ENCODE measurements at places on chromosomes 3 and 15.

DNA sequence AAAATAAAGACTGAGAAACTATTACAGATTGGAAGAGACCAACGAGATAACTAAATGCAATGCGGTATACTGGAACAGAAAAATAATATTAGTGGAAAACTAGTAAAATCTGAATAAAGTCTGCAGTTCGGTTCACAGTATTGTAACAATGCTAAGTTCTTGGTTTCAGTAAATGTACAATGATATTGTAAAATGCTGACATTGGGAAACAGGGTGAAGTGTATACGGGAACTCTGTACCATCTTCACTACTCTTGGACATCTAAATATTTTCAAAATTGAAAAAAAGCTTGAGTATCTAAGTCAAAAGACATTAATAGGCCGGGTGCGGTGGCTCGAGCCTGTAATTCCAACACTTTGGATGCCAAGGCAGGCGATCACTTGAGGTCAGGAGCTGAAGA, 120.9 kb upstream of the KCNMB2 start:
- DNase-seq = no peak

DNA sequence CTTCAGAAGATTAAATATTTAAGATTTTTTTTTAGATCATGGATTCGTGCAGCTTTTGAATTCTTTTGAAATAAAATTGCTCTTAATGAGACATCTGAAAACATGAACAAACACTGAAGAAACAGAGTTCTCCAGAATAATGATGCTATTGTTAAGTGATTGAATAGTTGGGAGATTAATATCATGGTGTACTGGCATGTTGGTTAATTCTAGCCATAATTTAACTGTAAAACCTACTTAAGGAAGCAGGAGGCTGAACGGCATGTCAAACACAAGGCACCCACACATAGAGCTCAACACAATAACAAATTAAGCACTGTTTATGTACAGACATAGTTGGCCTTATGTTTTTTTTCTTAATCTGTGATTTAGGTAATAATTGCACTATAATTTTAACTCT, 185.6 kb downstream of the RBMS3 start:
- DNase-seq = no peak

DNA sequence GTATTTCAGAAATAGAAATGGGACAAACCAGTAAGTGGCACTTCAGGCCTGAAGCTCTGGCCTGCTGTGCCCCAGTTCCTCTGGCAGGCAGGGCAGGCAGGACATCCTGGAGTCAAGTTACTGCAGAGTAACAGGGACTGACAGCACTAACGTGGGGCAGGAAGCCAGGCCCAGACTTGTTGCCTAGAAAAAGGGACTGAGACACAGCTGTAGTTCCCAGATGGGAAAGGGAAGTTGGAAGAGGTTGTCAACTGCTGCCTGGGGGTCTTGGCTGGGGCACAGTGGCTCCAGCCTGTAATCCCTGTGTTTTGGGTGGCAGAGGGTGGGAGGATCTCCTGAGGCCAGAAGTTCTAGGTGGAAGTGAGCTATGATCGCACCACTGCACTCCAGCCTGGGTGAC, 171.9 kb downstream of the FMN1 start:
- peak; percentile 6 for DNase-seq

DNA sequence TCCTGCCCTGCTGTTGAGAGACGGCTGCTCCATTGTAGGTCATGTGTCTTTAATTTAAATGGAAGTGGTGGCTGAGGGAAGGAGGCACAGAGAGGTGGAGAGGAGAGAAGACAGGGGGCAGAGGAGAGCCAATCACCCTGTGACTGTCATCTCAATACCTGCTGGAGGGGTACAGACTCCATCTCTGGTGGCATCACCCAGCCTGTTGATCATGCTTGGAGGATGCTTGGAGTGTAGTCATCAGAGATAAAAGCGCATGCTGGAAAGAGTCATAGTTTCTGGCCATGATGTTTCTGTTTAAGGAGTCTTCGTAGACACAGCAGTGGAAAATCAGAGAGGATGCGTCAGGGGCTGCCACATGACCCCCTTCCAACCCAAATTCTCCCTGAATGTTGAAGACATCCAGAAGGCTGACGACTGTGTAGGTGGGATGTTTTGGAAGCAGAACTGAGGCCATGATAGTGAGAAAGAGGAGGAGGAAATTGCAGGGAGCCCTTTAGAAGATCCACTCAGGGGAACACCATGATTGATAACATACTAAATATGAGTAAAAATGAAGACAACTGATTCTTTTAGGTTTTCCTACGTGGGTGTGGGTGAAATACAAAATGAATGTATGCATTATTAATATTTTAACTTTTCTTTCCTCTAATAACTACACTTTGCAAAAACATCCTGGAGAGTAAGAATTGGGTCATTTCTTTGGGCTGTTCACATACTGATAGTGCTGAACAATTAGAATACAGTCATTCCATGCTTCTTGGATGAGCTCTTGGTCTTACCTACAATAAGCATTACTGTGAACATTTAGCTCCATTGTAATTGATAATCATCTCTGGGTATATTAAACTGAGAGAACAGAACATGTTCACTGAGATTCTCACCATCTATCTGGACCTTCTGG, 210.6 kb upstream of the ATP10A start:
- DNase-seq = no peak
